ENCODE measurements at places on chromosomes 2 and 18.

DNA sequence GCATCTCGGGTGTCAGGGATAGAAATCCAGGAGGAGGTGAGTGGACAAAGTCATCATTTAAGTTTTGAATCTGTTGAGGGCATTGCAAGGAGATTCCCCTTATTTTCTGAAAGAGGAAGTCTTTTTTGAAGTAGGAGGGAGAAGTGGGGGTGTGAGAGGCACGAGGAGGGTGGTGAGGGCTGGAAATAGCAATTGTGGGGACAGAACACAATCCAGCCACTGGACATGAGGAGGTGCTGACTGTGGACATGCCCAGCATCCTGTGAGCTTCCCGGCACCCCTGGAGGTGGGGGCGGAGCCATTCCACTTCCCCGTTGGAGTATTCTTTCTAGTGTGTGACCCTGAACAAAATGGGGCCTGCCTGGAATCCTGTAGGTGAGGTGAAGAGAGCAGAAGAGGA, 310.7 kb upstream of the EPAS1 start:
- no peak for DNase-seq

DNA sequence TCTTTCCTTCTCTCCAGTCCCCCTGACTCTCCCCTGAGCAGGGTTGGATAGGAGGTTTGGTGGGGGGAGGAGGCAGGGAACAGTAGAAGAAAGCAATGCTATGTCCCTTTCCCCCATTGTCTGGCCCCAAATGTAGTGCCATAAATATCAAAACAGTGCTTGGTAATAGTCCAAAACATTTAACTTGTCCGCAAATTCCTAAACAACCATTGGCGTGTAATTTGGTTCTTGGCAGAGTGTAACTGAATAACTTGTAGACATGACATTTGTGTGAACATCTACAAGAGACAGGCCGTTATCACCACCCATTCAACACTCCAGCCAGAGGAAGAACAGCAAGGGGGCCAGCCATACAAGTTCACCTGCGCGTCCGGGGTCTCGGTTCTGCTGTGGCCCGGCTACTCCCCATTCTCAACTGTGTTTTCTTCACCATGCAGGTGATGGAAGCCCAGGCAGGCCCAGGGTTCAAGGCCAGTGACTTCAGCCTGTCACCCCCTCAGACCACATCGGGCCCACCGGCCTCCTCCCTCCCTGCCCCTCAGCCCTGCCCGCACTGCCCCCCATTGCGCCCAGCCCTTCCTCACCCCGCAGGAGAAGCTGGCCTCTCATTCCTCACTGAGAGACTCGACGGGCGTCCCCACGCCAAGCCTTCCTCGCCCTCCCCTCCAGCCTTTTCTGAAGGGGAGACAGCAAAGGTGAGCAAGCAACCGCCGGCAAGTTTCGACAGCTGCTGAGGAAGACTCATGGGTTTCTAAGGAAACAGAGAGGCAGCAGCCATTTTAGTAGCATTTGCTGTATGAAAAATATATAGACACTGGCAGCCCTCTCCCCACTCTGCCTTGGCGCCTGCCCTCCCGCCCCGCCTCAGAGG, 699 bp upstream of the RAPGEF4 start:
- no peak for DNase-seq

- no peak for DNase-seq
Measured at GRCh38 chr2:197369933-197370320, 59.3 kb upstream of the ANKRD44 start.

GRCh38 chr2:168191955-168192785, 55.2 kb downstream of the STK39 start:
- no peak for DNase-seq

DNA sequence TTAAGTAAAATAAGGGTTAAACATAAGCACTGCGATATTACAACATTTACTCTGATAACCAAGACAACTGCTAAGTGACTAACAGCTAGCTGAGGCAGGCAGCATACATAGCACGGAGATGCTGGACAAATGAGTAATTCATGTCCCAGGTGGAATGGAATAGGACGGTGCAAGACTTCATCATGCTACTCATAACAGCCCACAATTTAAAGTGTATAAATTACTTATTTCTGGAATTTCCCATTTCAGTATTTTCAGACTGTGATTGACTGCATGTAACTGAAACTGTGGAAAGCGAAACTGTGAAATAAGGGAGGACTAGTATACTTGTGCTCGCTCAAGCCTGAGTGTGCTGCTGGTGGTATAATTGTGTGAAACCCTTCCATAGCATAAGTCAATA, 12.9 kb downstream of the IER3IP1 start:
- no peak for DNase-seq

DNA sequence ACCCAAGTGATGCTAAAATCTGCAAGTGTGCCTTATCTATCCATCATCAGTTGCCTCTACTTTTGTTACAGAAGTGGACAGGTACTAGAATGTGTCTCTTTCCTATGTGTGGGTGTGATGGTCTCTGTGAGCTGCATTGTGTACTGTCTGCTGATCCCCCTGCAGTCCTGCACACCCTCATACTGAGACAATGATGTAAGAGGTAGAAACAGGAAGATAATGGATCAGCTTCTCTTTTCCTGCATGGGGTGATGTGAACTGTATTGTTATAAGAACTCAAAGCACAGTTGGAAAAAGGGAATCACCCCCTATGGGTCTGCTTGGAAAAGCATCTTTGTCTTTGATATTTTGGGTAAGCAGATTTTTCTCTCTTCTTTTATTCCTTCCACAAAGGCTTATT, 537.6 kb upstream of the CDH2 start:
- DNase-seq: no peak

GRCh38 chr18:23532848-23533247, 29.5 kb downstream of the RMC1 start:
- DNase-seq: no peak

- DNase-seq: no peak
Measured at GRCh38 chr2:111705239-111705638, 178.8 kb downstream of the ANAPC1 start.

DNA sequence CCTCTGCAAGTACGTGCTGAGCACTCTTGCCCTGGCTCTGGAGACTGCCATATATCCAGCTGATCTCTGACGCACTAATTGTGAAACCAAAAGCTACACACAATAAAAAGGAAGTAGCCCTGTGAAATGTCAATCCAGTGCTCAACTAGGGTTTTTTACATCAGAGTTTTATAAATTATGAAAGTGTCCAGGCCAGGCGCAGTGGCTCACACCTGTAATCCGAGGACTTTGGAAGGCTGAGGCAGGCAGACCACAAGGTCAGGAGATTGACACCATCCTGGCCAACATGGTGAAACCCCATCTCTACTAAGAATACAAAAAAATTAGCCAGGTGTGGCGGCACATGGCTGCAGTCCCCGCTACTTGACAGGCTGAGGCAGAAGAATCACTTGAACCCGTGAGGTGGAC, 24.5 kb upstream of the PEX13 start:
- DNase-seq: peak; percentile 40

DNA sequence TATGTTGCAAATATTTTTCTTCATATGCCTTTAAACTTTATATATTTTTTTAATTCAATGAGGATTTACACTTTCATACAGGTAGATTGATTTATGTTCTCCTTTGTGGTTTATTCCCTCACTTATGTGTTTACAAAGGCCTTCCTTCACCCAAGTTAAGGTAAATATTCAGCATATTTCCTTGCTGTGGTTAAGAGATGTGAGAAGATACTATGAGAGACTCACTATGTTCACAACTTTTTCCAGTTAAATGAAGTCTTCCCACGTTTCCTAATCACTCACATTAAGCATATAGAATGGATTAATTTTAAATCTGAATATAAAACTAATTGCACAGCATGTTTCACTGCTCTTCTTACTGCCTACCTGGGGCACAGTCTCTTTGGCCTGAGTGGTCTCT, 597 bp downstream of the PECR start:
- DNase-seq: no peak

DNA sequence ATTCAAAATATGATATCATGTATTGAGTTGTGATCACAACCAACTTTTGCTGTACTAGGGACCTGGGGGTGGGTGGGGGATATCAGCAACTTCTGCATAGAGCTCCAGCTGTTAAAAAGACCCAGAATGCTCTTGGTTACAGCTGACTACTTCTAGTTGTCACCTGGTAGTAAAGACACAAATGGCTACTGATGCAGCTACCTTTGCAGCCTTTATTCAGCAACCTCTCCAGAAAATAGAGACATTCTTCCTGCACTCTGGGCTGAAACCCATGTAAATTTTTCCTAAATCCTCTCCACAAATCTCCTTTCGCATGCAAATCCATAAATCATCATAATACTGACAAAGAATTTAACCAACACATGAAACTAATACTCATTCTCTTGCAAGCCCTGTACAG, 238.3 kb downstream of the TCF4 start:
- DNase-seq: no peak

DNA sequence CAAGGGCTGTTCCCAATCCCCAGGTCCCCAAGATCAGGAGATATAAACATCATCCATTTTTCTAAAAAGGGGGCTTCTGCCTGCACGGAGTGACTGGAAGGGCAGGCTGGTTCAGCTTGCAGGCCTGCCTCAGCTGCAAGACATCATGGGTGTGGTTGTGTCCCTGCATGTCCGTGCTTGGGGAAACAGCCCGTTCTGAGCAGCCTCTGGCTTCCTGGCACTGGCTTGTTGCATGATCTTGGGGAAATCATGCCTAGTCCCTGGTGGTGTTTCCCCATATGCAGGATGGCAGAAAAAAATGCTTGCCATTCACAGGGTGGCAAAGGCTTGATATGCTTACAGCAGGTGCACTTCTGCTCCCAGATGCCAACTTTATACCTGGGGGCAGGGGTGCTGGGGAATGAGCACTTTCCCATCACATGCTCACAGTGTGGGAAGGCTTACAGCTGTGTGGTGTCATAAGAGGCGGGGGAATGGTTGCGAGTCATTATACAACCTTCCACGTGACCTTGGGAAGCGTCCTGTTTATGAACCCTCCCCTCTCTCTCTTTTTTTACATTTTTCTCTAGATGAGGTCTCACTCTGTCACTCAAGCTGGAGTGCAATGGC, 7.2 kb downstream of the PCARE start:
- DNase-seq: no peak

DNA sequence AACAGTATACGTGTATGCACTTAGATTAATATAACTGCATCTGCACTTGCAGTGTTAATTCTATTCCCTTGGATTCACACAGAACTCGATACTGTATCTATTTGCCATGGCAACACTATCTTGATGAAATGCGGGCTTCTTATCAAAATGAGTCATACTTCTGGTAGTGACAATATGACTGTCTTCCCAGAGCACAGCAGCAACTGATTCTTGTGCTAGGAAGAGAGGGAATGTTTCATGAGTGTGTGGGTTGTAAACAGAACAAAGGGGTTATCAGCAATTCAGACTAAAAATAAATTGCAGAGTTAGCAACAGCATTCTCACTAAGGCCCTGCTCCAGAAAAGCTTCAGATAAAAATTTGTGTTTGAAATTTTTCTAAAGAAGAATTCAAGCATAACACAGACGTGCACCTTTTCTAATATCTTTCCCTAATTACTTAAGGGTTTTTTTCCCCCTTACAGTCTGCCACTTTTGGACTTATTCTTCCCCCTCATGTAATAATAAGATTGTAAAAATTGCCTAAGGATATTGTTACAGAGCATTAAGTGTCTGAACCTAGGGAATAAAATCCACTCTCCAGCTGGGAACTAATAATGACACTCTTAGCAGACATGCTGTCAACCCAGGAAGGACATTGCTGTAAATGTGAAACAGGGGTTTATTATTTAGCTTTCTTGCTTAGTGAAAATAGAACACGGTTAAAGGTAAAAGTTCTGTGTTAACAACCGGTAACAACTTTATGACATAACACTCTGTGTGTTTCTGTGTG, 99.9 kb upstream of the SLC38A11 start:
- no peak for DNase-seq

- DNase-seq: peak; percentile 8
Measured at GRCh38 chr2:181304011-181304844, 153.0 kb upstream of the ITGA4 start.

DNA sequence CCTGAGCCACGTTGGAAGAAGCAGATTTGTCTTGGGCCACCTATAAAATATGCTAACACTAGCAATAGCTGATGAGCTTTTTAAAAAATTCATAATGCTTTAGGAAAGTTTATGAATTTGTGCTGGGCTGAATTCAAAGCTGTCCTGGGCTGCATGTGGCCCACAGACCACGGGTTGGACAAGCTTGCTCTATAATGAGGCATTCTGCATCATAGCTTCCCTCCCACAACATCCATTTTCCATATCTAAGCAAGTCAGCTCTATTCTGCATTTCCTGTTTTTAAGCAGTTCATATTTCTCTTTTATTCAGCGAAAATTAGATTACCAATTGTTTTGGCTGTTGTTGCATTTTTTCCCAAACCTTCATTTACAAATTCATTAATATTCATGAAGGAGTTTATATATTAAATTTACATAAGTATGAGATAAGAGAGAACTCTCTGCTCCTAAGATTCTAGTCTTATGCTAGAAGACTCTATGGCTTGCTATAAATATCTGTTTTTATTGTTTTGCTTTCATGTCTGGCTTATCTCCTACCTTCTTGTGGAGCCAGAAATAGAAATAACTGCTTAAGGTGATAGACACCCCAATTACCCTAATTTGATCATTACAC, 114.5 kb upstream of the HNRNPA3 start:
- DNase-seq: no peak

DNA sequence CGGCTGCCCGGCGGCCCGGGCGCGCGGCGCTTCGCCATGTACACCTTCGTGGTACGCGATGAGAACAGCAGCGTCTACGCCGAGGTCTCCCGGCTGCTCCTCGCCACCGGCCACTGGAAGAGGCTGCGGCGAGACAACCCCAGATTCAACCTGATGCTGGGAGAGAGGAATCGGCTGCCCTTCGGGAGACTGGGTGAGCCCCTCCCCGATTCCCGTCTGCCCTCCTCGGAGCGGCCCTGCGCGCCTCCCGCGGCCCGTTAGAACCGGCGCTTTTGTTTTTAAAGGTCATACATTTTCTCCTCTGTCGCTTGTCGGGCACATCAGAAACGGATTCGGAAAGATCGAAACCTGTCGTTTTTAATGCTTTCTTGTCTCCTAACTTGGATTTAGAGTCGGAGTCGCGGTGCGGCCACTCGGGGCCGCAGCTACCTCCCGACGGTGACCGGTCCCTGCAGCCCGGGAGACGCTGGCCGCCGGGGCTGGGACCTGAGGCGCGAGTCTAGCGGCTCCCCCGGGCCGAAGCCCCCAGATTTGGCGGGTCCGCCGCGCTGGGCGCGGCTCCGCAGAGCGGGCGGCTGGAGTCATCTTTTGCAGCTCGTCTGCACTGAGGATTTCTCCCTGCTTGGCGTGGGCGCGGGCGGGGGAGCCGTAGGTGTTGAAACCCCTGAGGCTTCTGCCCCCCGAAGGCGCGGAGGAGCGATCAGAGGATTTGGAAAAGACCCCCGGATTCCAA, 519 bp downstream of the TTL start:
- peak; percentile 7 for DNase-seq

DNA sequence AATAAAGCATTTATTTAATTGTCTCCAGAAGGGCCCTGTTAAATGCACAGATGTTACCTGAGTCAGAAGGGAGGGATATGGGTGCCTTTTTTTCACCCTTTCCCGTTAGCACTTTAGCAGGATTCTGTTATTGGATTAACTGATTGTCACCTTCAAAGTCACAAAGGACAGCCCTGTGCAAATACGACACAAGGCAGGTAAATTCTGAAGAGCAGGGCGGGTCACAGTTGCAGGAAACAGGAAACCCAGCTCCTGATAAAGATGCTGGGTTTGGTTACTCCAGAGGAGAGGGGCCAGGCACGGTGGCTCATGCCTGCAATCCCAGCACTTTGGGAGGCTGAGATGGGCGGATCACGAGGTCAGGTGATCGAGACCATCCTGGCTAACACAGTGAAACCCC, 11.4 kb upstream of the PKDCC start:
- no peak for DNase-seq
